Mesenteric fat pad (tissue), 1 donor: ENCODE measurements at places on chromosomes 16 and 17. TPM values are rescaled to one million over a fixed set of nuclear protein-coding genes. Genes with fewer than 3 reads are reported as not detected.
A peak's percentile ranks its signal among the peaks of the same experiment; 100 is the strongest.

The PDPR gene
- 33.5 TPM for total RNA-seq

The TMC5 gene
- total RNA-seq, result 0.26 TPM

DNA sequence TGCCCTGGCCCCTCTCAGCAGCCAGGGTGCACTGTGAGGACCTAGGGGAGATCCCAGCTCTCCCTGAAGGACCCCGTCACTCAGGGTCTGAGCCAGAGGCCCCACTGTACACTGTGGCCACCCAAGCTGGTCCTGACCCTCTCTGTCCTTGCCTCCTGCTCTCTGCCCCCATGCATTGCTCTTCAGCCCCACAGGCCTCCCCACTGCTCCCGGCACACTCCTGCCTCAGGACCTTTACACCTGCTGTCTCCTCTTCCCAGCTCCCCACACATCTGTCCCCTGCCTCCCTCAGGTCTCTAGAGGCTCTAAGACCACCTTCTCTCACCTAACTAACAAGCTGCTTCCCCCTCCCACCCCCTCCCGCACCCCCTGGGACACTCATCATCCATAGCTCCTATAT lies 12.9 kb upstream of the RAI1 start:
- DNase-seq, result no peak

DNA sequence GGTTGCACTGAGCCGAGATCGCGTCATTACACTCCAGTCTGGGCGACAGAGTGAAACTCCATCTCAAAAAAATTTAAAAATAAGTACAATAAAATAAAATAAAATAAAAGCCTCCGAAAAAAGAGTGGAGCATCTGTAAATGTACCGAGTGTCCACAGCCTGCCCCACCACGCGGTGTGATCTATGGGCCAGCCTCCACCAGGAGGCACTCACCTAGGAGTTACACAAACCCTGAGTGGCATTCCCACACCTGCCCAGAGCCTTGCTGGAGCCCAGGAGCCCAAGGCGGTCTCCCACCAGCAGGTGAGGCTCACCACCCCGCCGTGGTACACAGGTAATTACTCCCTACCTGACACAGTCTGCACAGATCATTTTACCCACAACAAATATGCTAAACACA lies 183.2 kb downstream of the ZNF423 start:
- DNase-seq, result no peak

- peak; percentile 93 for DNase-seq
Measured at GRCh38 chr16:58487566-58488351, 12.2 kb upstream of the NDRG4 start.

- DNase-seq, result no peak
Measured at GRCh38 chr17:42809250-42809649, 10.6 kb downstream of the CNTD1 start.

GRCh38 chr16:86294535-86295196 lies 215.7 kb upstream of the FOXF1 start:
- DNase-seq, result peak; percentile 73
